ENCODE measurements at places on chromosomes 6 and 20.

DNA sequence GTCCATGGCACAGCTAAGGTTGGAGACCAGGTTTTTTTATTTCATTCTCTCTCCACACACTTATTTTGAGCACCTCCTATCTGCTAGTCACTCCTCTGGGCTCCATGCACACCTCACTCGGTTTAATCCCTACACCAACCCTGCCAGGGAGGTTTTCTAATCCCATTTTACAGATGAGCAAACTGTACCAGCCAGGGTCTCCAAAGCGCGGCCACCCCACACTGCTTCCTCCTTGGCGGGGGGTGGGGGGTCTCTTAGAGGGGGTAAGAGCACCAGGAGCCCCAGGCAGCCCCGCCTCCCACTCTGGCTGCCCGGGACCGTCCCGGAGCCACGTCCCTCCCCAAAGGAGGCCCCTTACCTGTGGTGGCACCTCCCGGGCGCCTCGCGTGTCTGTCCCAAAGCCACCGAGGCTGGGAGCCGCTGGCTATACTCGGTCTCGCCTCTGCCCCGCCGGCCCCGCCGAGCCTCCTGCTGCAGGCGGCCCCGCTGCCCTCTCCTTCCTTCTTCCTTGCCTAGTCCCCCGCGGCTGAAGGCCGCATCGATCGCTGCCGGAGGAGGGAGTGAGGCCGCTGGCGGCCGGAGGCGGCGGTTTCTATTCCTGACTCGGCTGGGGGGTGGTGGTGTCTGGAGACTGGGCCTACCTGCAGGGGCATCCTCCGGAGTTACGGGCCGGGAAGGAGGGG lies at the start of gene KCNS1:
Gene KCNS1 (minus strand): TSS at position 565 of the 683 bp plus-strand sequence. CDS start 1,891 bp downstream, outside the sequence.
- no peak for DNase-seq

DNA sequence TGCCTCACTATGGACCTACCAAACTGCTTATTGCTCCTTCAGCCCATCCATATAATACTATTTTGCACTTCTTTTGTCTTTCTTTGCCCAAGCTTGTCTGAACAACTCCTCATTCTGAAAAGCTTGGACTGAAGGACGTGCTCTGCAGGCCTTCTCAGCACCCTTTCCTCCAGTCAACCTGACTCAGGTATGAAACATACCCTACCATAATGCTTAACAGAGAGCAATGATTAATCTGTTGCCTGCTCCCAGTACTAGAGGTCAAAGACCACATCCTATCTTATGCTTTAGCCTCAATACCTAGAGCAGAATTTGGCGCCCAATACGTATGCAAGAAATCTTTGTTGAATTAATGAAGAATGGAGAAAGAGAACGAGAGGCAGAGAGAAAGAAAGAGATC lies 55.2 kb downstream of the ATXN1 start:
- no peak for DNase-seq

- no peak for DNase-seq
These were observed 16.1 kb downstream of the DOK5 start for GRCh38 chr20:54491506-54491905.

GRCh38 chr6:145112711-145113148 lies 622.6 kb downstream of the EPM2A start:
- no peak for DNase-seq

DNA sequence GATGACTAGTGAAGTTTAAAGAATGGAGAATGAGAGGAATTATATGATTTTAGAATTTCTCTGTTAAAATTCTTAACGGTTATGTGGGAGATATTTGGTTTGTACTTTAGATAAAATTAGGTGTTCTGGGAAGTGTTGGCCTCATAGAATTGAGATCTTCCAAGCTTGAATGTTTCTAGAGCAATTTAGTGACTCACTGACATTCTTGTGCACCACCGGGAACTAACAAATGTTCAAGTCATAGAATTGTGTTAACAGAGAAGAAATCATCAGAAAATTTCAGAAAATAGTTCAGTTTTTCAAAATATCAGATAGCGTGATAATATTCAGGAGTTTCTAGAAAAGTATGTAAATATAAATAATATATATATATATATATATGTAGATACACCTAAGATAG lies 67.9 kb upstream of the BMP5 start:
- no peak for DNase-seq
